ENCODE measurements at places on chromosomes 4 and X. TPM values are rescaled to one million over a fixed set of nuclear protein-coding genes. Genes with fewer than 3 reads are reported as not detected.

ZFP42 gene
- total RNA-seq: not detected

GC gene
- not detected for total RNA-seq

BEX1 gene
- not detected for total RNA-seq

TACR3 gene
- not detected for total RNA-seq

FOXR2 gene
- not detected for total RNA-seq

PPBP gene
- total RNA-seq: not detected

CTAG1A gene
- not detected for total RNA-seq

TRIM2 gene
- total RNA-seq: 41.3 TPM

CUL4B gene
- total RNA-seq: 38.7 TPM

CXCL8 gene
- 5.4 TPM for total RNA-seq

TMPRSS11A gene
- not detected for total RNA-seq

NDP gene
- 0.71 TPM for total RNA-seq

NAT8L gene
- total RNA-seq: not detected

TMPRSS11E gene
- not detected for total RNA-seq

HMGN5 gene
- 7.3 TPM for total RNA-seq

RBM47 gene
- total RNA-seq: 56.7 TPM

CXCL10 gene
- total RNA-seq: 16.2 TPM

CXCL1 gene
- total RNA-seq: 0.68 TPM

FRMD7 gene
- total RNA-seq: 0.28 TPM

XAGE2 gene
- not detected for total RNA-seq

SLC38A5 gene
- 4.9 TPM for total RNA-seq

SSX2B gene
- not detected for total RNA-seq

IL21 gene
- total RNA-seq: not detected

CSN3 gene
- total RNA-seq: not detected

DMRTC1 gene
- total RNA-seq: not detected

CLDN2 gene
- total RNA-seq: not detected

All from thoracic aorta (tissue), 2 donors.